ENCODE measurements at places on chromosomes 5 and 9.

DNA sequence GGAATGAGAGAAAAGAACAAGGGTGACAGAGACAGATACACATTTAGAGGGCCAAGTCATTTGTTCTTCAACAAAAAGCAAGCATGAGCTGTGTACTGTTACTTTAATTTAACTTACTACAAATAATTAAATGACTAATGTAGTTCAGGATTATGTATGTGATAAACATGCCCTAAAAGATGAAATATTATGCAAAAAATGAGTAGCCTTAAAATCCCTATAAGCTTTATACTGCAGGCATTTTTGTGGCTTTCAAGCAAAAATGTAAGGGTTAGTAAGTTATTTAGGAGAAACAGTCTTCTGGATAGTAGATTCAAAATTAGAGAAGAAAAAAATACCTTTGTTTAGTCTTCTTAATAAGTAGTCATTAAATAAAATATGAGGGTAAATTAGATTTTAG is 431.2 kb downstream of the CSNK1G3 start:
- DNase-seq, result no peak

DNA sequence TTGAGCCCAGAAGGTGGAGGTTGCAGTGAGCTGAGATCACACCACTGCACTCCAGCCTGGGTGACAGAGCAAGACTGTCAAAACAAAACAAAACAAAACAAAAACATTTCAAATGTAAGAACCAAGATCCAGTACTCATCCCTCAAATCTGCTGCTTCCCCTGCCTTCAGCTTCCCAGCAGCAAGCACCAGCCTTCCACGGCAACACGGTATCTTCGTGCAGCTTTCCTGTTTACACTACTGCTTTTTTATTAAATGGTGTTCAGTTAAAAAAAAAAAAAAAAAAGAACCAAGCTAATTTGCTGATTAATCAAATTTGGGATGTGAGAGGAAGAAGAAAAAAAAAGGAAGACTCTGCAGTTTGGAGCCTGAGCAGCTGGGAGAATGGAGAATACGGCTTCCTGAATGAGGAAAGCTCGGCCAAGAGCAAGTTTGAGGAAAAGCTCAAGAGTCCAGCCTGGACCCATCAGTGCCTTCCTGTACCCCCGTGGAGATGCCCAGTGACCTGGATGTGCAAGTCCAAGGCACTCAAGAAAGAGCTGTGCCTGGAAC is 28.0 kb upstream of the SLC2A8 start:
- DNase-seq, result peak; percentile 67

- no peak for DNase-seq
Observed at GRCh38 chr5:83556190-83556589, 84.6 kb downstream of the VCAN start.

GRCh38 chr9:87880116-87880515 is 2.6 kb upstream of the SPATA31E1 start:
- no peak for DNase-seq

DNA sequence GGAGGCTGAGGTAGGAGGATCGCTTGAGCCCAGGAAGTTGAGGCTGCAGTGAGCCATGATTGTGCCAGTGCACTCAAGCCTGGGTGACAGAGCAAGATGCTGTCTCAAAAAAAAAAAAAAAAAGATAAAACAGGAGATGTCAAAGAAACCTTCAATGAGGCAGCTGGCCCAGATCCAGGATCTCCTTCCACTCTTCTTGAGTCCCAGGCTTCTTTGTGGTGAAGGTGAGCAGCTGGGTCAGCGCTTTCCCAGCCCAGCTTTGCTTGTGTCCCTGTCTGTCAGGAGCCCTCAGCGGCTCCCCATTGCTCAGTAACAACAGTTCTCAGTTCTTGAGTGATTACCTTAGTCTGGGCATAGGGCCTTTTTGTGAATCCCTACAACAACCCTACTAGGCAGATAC is 69.4 kb upstream of the PSD2 start:
- DNase-seq, result no peak

DNA sequence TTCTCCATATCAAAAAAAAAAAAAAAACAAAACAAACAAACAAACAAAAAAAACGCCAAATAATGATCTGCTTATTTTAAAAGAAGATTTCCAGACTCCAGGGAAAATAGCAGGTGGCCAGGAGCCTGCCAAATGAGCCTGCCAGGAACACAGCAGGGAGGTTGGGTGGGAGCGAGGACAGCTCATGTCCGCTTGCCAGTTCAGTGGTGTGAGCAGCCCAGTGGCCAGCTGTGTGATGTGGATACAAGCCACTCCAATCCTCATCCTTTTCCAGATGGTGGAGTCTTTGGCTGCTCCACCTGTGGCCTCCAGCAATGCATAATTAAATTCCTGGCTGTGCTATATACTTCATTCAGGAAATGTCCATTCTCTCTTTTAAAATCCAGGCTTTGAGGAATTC is 1025.1 kb upstream of the C9orf72 start:
- DNase-seq, result no peak

GRCh38 chr5:129899454-129899853 is 4.8 kb upstream of the CHSY3 start:
- peak; percentile 17 for DNase-seq

GRCh38 chr9:129073404-129073803 is 7.5 kb upstream of the DOLPP1 start:
- no peak for DNase-seq

GRCh38 chr5:143401227-143402016 is 2.1 kb downstream of the NR3C1 start:
- DNase-seq, result no peak

DNA sequence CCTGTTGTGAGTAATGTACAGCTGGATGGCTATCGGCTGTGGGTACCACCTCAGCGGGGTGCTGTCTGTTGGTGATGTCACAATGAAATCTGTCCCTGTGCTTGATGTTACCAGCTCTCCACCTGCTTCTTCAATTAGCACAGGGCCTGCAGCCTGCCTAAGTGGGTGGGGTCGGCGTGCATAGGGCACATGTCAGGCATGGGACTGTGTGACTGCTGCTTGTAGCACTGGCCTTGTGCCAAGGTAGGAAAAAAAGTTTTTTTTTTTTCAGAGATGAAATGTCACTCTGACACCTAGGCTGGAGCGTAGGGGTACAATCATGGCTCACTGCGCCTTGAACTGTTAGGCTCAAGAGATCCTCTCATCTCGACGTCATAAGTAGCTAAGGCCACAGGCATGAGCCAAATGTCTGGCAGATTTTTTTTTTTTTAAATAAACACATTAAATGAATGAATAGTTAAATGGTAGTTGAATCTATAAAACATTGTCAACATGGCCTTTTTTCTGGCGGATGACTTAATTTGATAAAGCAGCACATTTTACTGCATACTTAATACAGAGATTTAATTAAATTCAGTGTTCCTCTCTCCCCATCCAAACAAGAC is 222.5 kb downstream of the NXNL2 start:
- DNase-seq, result no peak

DNA sequence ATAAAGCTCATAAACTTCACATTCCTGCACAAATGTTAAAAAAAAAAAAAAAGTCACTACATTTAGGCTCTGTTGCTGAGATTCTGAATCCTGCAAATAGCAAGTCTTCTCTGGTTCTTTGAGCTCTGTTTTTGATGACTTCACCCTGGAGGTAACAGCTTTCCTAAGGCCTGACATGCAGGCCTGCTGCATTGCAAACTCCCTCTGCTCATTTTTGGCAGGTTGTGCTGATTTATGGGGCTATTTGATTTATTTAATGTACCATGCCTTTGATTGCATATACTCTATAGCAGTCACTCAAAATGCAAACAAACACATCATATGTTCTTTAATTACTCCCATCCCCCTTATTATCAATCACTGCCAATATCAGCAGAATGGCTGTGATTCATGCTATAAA is 416.1 kb upstream of the IZUMO3 start:
- DNase-seq, result no peak

GRCh38 chr5:73706963-73707362 is 81.0 kb downstream of the ARHGEF28 start:
- no peak for DNase-seq

DNA sequence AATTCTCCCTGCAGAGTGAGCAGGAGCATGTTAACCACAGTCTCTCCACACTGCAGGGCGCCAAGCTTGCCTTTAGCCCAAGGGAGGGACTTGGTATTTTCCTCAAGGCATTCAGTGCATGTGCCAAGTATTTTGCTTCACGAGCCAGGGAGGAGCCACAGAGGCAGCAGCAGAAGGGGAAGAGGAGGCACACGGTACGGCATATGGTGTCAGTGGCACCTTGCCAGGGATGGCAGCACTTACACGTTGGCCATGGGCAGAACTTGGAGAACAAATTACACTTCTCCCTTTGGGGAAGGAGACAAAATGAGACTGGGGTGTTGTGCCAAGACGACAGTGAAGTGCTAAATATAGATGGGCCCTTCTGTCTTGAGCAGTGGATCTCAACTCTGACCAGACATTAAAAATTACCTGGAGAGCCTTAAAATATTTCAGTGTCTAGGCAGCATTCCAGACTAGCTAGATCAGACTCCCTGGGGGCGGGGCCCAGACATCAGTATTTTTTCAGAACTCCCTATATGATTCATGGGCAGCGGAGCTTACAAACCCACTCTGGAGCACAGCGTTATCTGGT is 155.8 kb downstream of the DRD1 start:
- DNase-seq, result no peak

Data from suppressor macrophage (primary cell).